Calu3 (cell line): ENCODE measurements at places on chromosomes 5 and 9. TPM values are rescaled to one million over a fixed set of nuclear protein-coding genes. Genes with fewer than 3 reads are reported as not detected.

- H3K4me3 ChIP-seq = no peak overlapping the region
- DNase-seq = no peak
- H3K27me3 ChIP-seq = no peaks in the 10 kb centered on the region
- no peaks in the 10 kb centered on the region for H3K36me3 ChIP-seq
- H3K27ac ChIP-seq = no peak overlapping the region
These were observed 193.6 kb upstream of the SMC2 start for GRCh38 chr9:103900466-103900865.

ANKRD34B gene
- 0.29 and 0.40 TPM in 2 replicates for total RNA-seq

GRCh38 chr5:73865315-73865714 lies 239.3 kb downstream of the ARHGEF28 start:
- H3K36me3 ChIP-seq = peaks cover 88% of the 10 kb centered on the region
- no peak overlapping the region for H3K27ac ChIP-seq
- DNase-seq = no peak

- H3K27ac ChIP-seq = no peak overlapping the region
- H3K4me1 ChIP-seq = peaks cover 9% of the 10 kb centered on the region
- H3K27me3 ChIP-seq = no peaks in the 10 kb centered on the region
- peak; percentile 80 for DNase-seq
- H3K4me3 ChIP-seq = no peak overlapping the region
- peaks cover 5% of the 10 kb centered on the region for H3K36me3 ChIP-seq
These were observed 51.2 kb upstream of the SEMA4D start for GRCh38 chr9:89549031-89549644.

DNA sequence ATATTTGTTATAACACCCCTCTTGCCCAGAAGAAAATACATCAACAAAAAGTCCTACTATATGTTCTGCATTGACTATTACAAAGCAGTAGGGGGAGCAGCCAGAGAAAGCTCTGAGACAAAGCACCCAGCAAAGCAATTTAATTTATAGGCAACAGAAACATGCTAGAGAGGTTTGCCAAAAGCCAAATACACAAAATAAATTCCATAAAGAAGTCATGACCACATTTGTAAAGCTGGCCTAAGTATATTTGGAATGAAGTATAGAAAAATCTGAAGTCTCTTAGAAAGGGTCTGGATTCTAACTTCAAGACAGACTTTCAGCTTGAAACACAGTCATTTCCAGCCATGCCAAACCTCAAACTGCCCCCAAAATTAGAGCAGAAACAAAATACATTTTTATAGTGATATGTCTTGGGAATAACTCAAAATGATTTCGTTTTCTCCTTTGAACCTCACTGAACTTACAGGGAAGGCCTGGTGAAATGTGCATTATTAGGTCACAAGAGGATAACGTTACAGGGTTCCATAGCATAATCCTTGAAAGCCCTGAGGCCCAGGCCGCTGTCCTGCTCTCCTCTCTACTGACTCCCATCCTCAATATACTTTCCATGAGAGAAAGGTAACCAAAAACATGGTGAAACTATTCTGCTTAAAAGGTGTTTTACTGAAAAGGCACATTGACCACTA lies 451.8 kb downstream of the RAB3C start:
- H3K27me3 ChIP-seq = no peaks in the 10 kb centered on the region
- H3K36me3 ChIP-seq = peaks cover 5% of the 10 kb centered on the region
- H3K27ac ChIP-seq = no peak overlapping the region
- DNase-seq = no peak

DNA sequence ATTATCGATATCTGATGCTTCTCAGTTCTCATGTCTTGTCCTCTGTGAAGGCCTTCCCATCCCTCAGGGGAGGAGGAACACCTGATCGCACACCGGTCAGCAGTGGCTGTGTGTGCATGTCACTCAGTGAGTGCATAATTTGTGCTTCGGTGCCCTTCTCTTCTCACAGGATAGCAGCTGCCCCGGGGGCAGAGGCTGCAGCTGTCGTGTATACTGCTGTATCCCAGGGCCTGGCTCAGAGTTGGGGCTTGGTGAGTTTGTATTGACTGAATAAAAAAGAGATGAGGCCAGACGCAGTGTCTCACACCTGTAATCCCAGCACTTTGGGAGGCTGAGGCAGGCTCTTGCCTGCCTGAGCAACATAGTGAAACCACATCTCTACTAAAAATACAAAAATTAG lies 49.7 kb upstream of the NCS1 start:
- DNase-seq = no peak
- no peaks in the 10 kb centered on the region for H3K4me1 ChIP-seq
- no peak overlapping the region for H3K4me3 ChIP-seq
- no peak overlapping the region for H3K27ac ChIP-seq
- no peaks in the 10 kb centered on the region for H3K36me3 ChIP-seq
- no peaks in the 10 kb centered on the region for H3K27me3 ChIP-seq

DNA sequence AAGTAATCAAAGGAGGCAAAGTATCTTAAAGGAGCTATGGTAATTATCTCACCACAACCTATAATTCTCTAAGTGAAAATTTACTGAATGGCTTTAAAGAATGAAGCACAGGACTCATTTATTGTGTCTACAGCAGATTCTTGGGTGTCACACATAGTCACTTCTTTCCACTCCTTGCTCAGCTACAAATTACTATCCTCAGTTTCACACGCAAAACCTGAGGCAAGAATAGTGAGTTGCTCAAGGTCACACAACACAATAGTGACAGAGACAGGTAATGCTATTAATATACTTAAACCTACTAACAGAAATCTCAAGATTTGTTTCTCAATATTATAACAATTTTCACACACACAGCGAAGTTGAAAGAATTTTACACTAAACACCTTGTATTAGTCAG lies 120.9 kb upstream of the STK32A start:
- no peaks in the 10 kb centered on the region for H3K4me1 ChIP-seq
- H3K27ac ChIP-seq = no peak overlapping the region
- H3K27me3 ChIP-seq = no peaks in the 10 kb centered on the region
- no peak for DNase-seq

- H3K27me3 ChIP-seq = peaks cover 31% of the 10 kb centered on the region
- H3K27ac ChIP-seq = no peak overlapping the region
- DNase-seq = no peak
- no peaks in the 10 kb centered on the region for H3K36me3 ChIP-seq
These were observed 4.1 kb downstream of the FAM78A start for GRCh38 chr9:131272212-131272611.

GRCh38 chr9:110671849-110672248 lies 3.3 kb downstream of the MUSK start:
- no peaks in the 10 kb centered on the region for H3K27me3 ChIP-seq
- H3K4me3 ChIP-seq = no peak overlapping the region
- no peaks in the 10 kb centered on the region for H3K4me1 ChIP-seq
- DNase-seq = no peak
- no peak overlapping the region for H3K27ac ChIP-seq

DNA sequence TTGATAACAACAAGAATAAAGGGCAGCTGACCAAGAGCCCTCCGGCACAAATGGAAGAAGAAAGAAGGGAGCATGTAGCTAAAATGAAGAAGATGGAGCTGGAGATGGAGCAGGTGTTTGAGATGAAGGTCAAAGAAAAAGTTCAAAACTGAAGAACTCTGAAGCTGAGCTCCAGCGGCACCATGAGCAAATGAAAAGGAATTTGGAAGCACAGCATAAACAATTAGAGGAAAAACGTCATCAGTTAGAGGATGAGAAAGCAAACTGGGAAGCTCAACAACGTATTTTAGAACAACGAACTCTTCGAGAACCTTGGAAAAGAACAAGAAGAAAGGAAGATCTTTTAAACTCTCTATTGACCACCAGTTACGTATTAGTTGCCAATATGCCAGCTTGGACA lies 100.9 kb downstream of the GABBR2 start:
- H3K4me3 ChIP-seq = no peak overlapping the region
- no peaks in the 10 kb centered on the region for H3K4me1 ChIP-seq
- H3K27ac ChIP-seq = no peak overlapping the region
- H3K27me3 ChIP-seq = peaks cover 49% of the 10 kb centered on the region

FAM151B gene
- total RNA-seq = 1.3 and 2.0 TPM in 2 replicates

SETX gene
- 22.8 and 24.2 TPM in 2 replicates for total RNA-seq

DNA sequence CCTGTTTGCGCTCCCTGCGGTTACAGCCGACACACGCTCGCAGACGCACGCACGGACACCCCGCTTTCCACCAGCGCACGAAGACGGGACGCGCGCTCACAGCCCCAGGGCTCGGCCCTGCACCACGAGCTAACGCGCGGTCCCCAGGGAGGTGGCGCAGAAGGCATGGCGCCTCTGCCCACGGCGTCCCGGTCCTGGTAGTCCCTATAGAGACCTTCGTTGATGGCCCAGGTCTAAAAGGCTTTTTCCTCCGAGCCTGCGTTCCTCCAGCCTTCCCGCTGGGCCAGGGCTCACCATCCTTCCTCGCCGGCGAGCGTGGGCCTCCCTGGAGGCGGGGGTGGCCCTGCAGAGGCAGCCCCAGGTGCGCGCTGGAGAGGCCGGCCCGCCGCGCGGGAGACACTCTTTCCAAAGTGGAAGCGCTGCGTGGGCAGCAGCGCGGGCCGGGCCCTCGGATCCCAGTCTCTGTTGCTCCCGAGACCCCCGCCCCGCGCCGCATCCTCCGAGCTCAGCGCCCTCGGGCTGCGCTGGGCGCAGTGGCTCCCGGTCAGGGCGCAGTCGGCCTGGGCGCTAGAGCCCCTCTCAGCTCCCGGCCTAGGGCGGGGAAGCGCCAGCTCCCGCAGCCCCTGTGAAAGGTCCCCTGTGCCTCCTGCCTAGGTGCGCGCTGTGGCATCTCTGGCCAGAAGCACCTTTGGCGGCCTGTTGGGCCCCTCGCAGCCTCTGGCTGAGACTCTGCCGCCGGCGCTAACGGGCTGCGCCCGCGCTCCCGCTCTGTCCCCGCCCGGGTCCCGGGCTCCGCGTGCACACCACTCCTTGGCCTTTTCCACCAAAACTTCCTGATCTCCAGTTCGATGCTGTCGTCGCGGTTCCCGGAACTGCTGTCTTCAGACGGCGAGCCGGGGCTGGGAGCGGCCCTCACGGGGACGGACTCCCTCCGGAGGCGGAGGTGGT lies 31.9 kb upstream of the FANCC start:
- DNase-seq = peak; percentile 8
- peaks cover 28% of the 10 kb centered on the region for H3K27me3 ChIP-seq
- peak overlapping the region; percentile 72 for H3K4me3 ChIP-seq
- H3K27ac ChIP-seq = no peak overlapping the region

DNA sequence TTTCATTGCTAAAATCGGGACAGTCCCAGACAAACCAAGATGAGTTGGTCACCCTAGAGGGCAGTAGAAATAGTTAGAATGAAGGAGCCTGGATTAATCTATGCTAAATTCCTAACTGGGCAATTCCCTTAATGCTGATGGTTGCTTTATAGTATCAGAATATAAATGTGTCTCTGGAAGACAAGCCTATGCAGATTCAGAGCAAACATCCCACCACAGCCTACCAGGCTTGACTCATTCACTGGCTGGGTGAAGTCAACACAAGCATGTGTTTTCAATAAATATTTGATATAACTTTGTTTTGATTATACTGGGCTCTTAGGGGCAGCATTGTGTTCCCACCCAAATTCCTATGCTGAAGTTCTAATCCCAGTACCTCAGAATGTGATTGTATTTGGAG lies 79.3 kb downstream of the RMI1 start:
- H3K4me1 ChIP-seq = no peaks in the 10 kb centered on the region
- H3K4me3 ChIP-seq = no peak overlapping the region
- no peak for DNase-seq
- peaks cover 12% of the 10 kb centered on the region for H3K27me3 ChIP-seq

- H3K4me3 ChIP-seq = no peak overlapping the region
- H3K27me3 ChIP-seq = no peaks in the 10 kb centered on the region
- no peak for DNase-seq
These were observed 9.3 kb downstream of the IRX4 start for GRCh38 chr5:1873243-1873959.

BARHL1 gene
- total RNA-seq = not detected in 2 replicates

DNA sequence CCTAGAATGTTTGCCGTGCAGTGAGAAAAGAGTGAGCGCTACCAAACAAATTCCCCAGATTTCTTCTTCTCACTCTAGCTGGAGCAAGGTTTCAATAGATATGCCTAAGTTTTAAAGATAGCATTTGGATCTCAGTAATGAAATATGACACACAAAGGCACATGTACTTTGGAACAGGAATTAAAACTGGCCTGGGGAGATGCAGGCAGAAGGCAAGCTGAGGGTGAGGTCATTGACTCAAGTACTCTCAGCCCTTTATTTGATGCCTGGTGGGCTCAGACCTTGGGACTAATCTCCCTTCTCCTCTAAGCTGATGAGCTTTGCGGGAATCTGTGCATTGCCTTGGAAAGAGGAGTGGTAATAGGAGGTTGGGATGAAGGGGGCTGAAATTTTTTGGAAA lies 323.3 kb upstream of the SLC30A5 start:
- no peaks in the 10 kb centered on the region for H3K4me1 ChIP-seq
- H3K4me3 ChIP-seq = no peak overlapping the region
- H3K27me3 ChIP-seq = peaks cover 16% of the 10 kb centered on the region
- H3K36me3 ChIP-seq = no peaks in the 10 kb centered on the region
- H3K27ac ChIP-seq = no peak overlapping the region

DNA sequence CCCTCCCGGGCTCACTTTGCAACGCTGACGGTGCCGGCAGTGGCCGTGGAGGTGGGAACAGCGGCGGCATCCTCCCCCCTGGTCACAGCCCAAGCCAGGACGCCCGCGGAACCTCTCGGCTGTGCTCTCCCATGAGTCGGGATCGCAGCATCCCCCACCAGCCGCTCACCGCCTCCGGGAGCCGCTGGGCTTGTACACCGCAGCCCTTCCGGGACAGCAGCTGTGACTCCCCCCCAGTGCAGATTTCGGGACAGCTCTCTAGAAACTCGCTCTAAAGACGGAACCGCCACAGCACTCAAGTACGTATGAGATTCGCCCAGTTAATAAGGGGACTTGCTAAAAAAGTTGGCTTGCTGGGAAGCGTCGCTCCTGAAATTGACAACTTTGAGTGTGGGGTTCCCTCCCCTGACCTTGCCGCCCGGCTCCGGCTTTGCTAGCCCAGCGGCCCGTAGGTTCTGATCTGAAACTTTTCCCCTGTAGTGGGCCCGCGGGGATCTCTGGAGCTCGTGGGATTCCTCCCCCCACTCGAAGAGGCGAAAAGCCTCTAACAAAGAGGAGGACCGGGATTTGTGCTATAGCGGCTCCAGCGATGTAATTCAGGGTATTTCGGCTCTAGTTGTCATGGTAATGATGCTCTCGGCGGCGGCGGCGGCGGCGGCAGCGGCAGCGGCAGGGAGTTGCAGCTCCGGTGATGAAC lies 572 bp downstream of the NR4A3 start:
- H3K27me3 ChIP-seq = peaks cover 53% of the 10 kb centered on the region
- peaks cover 9% of the 10 kb centered on the region for H3K4me1 ChIP-seq
- DNase-seq = no peak
- peak overlapping the region; percentile 90 for H3K4me3 ChIP-seq
- peaks cover 59% of the 10 kb centered on the region for H3K36me3 ChIP-seq

- no peak overlapping the region for H3K27ac ChIP-seq
- no peaks in the 10 kb centered on the region for H3K27me3 ChIP-seq
- H3K4me1 ChIP-seq = no peaks in the 10 kb centered on the region
- no peak for DNase-seq
These were observed 136.6 kb upstream of the OTULINL start for GRCh38 chr5:14445013-14445412.

PKD2L2 gene
- not detected in 2 replicates for total RNA-seq

- no peaks in the 10 kb centered on the region for H3K4me1 ChIP-seq
- no peak overlapping the region for H3K27ac ChIP-seq
- peaks cover 55% of the 10 kb centered on the region for H3K27me3 ChIP-seq
- H3K36me3 ChIP-seq = no peaks in the 10 kb centered on the region
- no peak overlapping the region for H3K4me3 ChIP-seq
These were observed 111.3 kb downstream of the EGFLAM start for GRCh38 chr5:38369692-38370091.

- peak overlapping the region; percentile 78 for H3K4me3 ChIP-seq
- no peaks in the 10 kb centered on the region for H3K27me3 ChIP-seq
- H3K4me1 ChIP-seq = peaks cover 17% of the 10 kb centered on the region
- DNase-seq = peak; percentile 44
- peaks cover 40% of the 10 kb centered on the region for H3K36me3 ChIP-seq
These were observed 19.7 kb downstream of the ANXA2R start for GRCh38 chr5:43020399-43020746.
